ENCODE measurements at places on chromosomes 11 and 22. TPM values are rescaled to one million over a fixed set of nuclear protein-coding genes. Genes with fewer than 3 reads are reported as not detected.

- DNase-seq, result no peak
Observed at GRCh38 chr11:111205632-111206385, 39.7 kb upstream of the POU2AF2 start.

DNA sequence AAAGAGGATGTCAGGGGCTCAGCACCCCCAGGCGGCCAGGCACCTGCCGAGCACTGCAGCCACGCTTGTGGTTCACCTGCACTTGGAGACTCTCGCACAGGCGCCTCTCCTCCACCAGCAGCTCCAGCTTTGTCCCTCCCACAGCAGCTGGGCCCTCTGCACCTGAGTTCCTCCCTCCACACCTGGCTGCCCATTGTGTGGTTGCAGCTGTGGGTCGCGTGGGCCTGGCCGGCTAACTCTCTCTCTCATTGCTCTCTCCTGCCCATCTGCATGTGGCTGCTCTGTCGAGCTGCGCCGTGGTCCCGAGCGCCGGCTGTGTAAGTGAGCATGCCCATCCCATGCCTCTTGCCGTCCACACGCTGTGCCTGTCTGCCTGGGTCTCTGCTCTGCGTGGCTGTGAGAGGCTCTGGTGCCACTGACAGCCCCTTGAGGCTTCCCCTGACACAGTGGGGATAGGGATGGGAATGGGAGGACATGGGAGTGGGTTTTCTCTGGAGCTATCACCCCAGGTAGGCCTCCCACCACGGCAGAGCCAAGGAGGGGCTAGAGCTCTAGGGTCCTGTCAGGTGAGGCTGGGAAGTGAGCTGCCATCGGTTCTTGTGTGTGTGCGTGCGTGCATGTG is 8.5 kb upstream of the ACR start:
- DNase-seq, result no peak

- DNase-seq, result no peak
Observed at GRCh38 chr22:30016596-30016995, 63.7 kb upstream of the HORMAD2 start.

- DNase-seq, result no peak
Observed at GRCh38 chr11:94049351-94049750, 28.2 kb downstream of the HEPHL1 start.

- DNase-seq, result no peak
Observed at GRCh38 chr22:28892175-28892731, 8.9 kb downstream of the ZNRF3 start.

- DNase-seq, result no peak
Observed at GRCh38 chr11:358129-358800, 11.0 kb upstream of the B4GALNT4 start.

DNA sequence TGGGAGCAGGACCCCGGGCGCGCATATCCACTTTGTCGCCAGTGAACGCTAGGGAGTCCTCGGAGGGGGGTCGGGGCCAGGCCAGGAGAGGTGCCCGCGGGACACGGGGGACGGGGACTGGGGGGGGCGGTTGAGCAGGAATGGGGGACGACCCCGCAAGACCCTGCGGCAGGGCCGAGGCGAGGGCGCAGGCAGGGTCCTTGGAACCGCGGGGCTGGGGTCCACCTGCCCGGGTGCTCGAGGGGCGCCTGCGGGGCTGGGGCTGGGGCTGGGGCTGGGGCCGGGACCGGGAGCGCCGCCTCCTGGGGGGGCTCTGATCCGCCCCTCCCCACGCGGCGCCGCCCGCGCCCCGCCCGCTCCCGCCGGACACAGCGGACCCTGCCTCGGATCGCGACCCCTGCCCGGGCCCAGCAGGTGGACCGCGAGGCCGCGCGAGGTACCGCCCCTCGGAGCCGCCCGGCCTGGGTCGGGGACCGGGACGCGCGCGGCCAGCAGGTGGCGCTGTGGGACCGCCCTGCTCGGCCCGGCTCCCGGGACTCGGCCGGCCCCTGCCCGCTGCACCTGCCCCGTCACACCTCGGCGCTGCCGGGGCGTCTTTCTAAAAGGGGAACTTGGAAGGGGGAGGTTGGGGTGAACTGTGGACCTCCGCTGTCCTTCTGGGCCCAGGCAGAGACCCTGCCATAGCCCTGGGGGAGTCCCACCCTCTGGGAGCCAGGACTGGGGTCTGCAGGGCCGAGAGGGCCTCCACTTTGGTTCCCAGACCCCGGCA is 11.0 kb downstream of the CRELD2 start:
- DNase-seq, result no peak

GRCh38 chr11:131430473-131431208 is 60.2 kb downstream of the NTM start:
- DNase-seq, result no peak

GRCh38 chr11:2942872-2943710 is 13.9 kb upstream of the PHLDA2 start:
- DNase-seq, result no peak

- no peak for DNase-seq
Observed at GRCh38 chr22:32803738-32804435, 2.4 kb downstream of the TIMP3 start.

OOSP4A gene
- total RNA-seq, result not detected

IL17REL gene
- total RNA-seq, result not detected

NLRX1 gene
- 31.5 TPM for total RNA-seq

COMMD9 gene
- 37.9 TPM for total RNA-seq
